ENCODE measurements at places on chromosomes 13 and 19. TPM values are rescaled to one million over a fixed set of nuclear protein-coding genes. Genes with fewer than 3 reads are reported as not detected.

GRCh38 chr13:113297370-113298042 is 467 bp downstream of the LAMP1 start:
- DNase-seq, result no peak

- DNase-seq, result no peak
These were observed 4.6 kb downstream of the SAFB start for GRCh38 chr19:5627395-5627904.

- no peak for DNase-seq
These were observed 708.1 kb upstream of the ARGLU1 start for GRCh38 chr13:107275945-107276614.

DNA sequence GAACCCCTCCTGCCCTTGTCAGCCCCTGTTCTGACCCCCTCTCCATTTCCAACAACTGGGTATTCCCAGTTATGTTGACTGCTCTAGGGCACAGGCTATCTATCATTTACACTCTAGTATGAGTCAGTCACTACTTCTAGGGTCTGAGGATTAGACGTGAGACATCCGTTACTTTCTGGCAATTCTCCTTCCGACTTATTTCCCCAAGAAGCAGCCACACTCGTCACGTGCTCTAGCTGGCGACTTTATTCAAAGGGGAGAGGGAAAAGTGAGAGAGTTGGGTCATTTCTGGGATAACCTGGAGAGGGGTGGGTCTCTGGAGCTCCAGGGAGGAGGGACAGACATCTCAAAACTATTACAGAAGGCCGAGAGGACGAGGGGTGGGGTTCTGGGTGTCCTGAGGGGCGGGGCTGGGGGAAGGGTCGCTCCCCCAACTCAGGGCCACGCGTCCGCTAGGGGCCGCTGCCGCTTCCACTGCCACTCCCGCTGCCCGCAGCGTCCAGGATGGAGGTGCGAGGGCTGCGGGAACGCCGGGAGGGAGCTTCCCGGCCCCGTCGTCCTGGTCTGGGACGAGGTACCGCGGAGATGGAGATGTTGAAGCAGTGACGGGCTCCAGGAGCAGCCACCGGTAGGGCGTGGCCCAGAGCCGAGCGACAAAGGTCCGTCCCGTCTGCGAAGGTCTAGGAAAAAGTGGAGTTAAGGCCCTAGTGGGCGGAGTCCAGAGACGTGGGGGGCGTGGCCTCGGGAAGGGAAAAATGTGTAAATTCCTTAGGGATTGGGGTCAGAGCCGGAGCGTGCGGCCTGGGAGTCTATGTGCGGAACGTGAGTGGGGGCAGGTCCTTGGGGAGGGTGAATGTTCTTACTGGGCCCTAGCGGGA is 8.9 kb downstream of the RTBDN start:
- no peak for DNase-seq

KCNJ14 gene
- total RNA-seq, result 0.42 TPM

ZSCAN4 gene
- not detected for total RNA-seq

GRCh38 chr13:75365724-75366173 is 116.2 kb downstream of the TBC1D4 start:
- no peak for DNase-seq

- no peak for DNase-seq
These were observed 281.1 kb downstream of the DNAJC15 start for GRCh38 chr13:43304449-43304848.

NLRP11 gene
- not detected for total RNA-seq

DNA sequence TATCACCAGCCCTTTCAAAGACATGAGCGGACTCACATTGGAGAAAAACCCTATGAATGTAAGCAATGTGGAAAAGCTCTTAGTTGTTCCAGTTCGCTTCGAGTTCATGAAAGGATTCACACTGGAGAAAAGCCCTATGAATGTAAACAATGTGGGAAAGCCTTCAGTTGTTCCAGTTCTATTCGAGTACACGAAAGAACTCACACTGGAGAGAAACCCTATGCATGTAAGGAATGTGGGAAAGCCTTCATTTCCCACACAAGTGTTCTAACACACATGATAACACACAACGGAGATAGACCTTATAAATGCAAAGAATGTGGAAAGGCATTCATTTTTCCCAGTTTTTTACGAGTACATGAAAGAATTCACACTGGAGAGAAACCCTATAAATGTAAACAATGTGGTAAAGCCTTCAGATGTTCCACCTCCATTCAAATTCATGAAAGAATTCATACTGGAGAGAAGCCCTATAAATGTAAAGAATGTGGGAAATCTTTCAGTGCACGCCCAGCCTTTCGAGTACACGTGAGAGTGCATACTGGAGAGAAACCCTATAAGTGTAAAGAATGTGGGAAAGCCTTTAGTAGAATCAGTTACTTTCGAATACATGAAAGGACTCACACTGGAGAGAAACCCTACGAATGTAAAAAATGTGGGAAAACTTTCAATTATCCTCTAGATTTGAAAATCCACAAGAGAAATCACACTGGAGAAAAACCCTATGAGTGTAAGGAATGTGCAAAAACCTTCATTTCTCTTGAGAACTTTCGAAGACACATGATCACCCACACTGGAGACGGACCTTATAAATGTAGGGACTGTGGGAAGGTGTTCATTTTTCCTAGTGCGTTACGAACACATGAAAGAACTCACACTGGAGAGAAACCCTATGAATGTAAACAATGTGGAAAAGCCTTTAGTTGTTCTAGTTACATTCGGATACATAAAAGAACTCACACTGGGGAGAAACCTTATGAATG is 17.6 kb downstream of the ZNF791 start:
- DNase-seq, result no peak

- no peak for DNase-seq
These were observed 75.4 kb upstream of the GPR183 start for GRCh38 chr13:99382428-99383133.

DNA sequence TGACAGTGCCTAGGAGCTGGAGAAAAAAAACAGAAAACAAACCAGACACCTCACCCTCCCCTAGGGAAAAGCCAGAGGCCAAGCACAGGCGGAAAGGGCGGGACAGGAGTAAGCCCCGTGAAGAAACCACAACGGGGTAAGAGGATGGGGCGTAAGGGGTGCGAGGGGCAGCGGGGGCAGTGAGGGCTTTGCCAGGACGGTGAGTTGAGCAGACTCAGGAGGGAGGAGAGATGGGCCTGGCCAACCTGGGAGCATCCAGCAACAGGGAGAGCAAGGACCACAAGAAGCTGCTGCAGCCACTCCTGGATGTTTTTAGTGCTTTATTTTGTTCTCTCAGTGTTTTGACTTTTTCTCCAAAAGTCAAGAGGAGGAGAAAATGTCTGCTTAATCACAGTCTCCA is 114.1 kb upstream of the SOX1 start:
- no peak for DNase-seq

- no peak for DNase-seq
These were observed 26.9 kb downstream of the UTP14C start for GRCh38 chr13:52051400-52051799.

DNA sequence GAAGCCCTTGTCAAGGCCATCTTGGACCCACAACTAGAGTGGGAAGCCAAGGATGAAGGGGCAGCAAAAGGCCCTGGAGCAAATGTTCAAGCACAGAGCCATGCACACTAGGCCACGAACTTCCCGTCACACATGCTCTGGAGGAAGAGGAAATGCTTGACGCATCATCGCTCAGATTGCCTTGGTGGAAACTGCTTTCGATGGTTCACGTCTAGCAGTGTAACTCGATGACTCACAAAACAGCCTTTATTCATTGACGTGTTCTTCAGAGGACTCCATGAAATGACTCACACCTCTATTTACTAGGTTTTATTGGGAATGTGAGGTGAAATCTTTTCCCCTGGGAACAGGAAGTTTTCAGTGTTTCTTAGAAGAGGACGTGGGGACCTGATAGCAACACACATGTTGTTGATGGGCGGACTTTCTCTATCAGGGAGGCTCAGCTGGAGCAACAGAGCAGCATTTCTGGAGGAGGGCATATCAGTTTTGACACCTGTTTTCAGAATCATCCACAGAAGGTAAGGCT is 79.8 kb upstream of the FLT1 start:
- no peak for DNase-seq

DNA sequence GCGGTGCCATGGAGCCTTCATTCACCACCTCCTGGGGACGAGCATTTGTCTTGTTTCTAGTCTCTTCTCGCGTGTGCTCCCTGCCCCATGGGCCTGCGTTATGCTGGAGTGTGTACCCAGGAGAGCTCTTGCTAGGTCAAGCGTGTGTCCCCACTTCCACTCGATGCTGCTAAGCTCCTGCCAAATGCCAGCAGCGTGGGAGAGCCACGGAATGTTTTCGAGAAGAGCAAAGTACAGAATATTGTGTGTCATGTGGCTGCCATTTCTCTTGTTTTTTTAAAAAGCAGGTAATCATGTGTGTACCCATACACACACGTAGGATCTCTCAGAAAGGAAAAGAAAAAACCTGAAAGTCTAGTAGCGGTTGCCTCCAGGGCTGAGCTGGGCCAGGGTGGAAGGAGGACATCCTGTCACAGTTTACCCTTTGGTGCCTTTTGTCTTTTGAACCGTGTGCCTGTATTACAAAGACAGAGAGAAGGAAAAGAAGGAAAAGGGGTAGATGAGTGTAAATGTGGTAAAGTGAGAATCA is 28.6 kb downstream of the PAK4 start:
- DNase-seq, result no peak

GZMM gene
- 0.63 TPM for total RNA-seq

RYR1 gene
- total RNA-seq, result 5.3 TPM

TOMM40 gene
- total RNA-seq, result 17.8 TPM

DNA sequence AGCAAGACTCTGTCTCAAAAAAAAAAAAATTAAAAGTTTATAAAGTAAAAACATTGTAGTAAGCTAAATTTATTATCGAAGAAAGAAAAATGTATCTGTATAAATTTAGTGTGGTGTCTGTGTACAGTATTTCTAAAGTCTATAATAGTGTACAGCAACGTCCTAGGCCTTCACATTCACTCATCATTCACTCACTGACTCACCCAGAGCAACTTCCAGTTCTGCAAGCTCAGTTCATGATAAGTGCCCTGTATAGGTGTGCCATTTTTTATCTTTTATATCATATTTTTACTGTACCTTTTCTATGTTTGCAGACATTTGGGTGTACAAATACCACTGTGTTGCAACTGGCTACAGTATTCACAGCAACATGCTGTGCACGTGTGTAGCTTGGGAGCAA is 118.1 kb downstream of the TNFRSF19 start:
- no peak for DNase-seq

GRCh38 chr19:2982983-2983350 is 5.6 kb downstream of the TLE6 start:
- DNase-seq, result peak; percentile 45

DNA sequence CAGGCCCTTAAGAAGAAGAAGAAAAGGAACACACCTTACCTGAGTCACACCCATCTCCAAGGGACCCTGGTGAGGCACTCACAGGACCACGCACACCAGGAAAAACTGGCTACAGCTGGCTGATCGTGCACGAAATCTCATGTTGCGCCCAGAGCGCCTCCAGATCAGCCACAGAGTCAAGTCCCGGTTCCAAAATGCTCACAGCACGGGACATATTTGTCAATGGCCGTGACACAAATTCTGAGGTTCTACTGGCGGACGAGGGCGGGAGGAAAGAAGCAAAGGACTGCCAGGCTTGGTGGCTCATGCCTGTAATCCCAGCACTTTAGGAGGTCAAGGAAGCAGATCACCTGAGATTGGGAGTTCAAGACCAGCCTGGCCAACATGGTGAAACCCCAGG is 21.5 kb downstream of the SH3GL1 start:
- no peak for DNase-seq

GRCh38 chr19:14505488-14506239 is 9.7 kb upstream of the GIPC1 start:
- no peak for DNase-seq

DNA sequence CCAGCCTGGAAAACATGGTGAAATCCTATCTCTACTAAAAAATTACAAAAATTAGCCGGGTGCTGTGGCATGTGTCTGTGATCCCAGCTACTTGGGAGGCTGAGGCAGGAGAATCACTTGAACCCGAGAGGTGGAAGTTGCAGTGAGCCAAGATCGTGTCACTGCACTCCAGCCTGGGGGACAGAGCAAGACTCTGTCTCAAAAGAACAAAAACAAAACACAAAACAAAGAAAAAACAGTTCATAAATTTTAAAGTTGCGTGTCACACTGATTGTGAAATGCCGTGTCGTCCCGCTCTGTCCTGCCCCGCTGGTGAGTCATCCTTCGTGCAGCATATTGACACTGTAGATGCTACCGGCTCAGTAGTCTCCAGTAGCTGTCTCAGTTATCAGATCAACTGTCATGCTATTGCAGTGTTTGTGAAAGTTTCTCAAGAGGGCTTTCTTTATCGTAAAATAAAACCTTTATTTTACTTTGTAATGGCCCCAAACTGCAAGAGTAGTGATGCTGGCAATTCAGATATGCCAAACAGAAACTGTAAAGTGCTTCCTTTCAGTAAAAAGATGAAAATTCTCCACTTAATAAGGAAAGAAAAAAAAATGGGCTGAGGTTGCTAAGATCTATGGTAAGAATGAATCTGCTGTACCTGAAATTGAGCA is 36.4 kb upstream of the IGFL1 start:
- no peak for DNase-seq
